Liver (tissue), 10 donors: ENCODE measurements at places on chromosomes 6 and 20.

DNA sequence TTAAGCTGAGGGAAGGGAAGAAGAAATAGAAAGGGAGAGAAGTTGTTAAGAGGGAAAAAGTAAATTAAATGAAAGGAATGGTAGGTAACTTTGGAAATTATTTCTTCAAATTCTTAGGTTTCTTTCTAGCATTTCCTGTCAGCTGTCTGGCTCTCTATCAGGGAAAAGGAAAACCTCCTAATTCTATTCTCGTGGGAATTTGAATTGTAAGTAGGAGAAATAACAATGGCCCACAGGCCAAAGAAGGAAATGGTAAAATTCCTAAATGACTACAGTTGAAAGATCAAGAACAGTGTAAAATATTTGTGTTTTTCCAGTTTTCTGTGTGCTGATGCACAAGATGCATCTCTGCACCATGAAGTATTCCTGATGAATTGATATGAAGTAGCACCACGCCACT, 173.0 kb downstream of the IBTK start:
- no peak for DNase-seq

GRCh38 chr6:70282919-70283461, 19.9 kb downstream of the COL9A1 start:
- DNase-seq: peak; percentile 34

DNA sequence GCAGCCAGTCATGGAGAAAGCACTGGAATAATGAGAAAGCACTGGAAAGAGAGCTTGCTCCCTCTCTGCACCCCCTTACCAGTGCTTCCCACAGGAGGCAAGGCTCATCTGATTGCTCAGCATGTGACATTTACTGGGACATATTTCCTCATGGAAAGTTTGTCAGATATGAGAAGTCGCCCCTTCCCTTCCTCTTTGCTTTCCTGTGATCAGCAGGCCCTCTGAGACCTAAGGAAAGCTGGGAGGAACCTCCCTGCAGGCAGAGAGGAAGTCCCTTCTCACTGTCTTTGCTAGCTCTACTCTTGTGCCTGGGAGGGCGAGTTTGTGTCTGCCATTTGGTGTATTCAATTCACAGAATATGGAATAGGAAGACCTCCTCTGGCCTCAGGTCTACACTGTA, 283.8 kb downstream of the ALDH8A1 start:
- no peak for DNase-seq

GRCh38 chr6:6686748-6687601, 98.5 kb downstream of the LY86 start:
- DNase-seq: peak; percentile 99

- no peak for DNase-seq
These were observed 60.2 kb downstream of the LRRC1 start for GRCh38 chr6:53854843-53855567.

- DNase-seq: peak; percentile 52
These were observed 81.0 kb downstream of the GPX5 start for GRCh38 chr6:28606424-28607391.

DNA sequence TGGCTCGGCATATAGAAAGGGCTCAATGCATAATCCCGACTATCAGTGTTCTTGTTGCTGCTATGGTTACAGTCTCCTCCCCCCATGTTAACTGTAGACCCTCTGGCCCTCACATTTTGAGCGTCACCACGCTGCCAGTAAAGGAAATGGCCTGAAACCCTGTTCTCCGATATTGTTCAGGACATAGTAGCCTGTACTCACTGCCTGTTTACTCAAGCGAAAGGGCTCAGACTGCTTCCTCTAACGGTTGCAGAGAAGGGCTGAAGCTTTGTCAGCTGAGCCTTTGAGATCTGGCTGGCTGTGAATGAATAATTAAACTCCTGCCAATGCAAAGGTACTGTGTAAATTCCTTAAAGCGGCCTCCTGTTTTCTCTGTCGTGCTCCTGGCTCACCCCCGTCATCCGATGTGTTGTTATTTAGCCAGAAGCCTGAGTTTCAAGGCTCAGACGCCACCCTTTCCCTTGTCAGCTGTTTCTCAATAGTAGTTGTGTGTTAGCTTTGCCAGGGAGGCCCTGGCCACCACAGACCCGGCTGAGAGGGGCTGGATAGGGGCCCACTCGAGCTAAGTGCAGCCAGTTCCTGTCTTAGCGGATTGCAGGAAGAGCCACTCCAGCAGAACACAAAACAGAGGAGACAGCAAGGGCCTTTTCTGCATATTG, 31.2 kb upstream of the RALGAPA2 start:
- peak; percentile 42 for DNase-seq

DNA sequence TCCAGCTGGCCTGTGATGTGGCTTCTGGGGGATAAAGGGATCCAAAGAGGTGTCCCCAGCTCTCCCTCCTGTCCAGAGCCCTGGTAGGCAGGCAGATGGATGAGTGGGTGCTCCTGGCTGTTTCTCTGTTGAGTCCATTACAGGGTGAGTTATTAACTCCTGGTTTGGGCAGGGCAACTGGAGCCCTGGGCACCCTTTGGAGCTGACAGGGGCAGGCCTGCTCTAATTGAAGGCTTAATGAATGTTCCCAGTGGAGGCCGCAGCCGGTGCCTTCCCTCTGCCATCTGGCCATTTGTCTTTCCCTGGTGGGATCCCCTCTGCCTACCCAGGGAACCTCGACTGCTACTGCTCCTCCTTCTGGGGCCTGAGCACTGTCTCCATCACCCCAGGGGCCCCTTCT, 44.7 kb upstream of the MLN start:
- DNase-seq: no peak

GRCh38 chr6:149014631-149015534, 268.1 kb downstream of the UST start:
- no peak for DNase-seq

DNA sequence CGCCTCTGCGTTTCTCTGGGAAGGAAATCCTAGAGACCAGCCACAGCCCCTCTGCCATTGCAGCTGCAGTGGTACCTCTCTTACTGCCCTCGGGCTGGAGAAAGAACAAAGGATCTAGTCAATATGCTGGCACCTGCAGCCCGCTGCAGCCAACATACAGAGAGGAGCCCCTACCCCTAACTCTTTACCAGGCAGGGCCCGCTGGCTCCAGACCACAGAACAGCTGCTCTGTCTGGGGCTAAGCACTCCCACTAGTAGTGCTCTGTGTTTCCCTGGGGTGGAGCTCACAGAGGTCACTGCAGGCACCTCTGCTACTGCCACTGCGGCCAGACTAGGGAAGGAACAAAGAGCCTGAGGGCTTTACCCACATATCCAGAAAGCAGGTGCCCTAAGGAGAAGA, 93.8 kb upstream of the IMPG1 start:
- no peak for DNase-seq

DNA sequence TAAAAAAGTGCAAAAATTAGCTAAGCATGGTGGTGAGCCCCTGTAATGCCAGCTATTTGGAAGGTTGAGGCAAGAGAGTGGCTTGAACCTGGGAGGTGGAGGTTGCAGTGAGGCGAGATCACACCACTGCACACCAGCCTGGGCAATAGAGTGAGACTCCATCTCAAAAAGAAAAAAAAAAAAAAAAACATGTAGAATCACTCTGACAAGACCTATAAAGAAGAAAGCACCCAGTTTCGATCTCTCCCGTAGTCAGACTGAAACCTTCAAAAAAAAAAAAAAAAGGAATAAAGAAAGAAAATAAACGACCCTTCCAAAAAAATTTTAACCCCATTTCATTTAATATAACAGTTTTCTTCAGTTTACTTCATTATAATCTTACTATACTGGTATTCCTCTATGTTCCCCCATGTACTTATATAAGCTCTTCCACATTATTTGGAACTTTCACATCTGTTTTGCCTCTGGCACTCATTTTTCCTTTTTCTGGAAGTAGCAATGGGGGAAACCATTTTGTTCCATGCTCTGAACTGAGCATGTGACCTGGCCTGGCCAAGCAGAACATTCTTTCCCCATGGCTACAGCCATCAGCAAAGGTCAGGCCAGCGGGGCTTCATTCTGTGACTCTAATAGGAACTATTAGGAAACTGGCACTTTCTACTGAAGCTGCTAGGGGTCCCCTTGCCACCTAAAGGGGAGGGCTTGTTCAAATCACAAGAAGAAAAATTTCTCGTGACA, 9.6 kb downstream of the SLC18B1 start:
- no peak for DNase-seq

GRCh38 chr6:30881392-30882203, 2.7 kb upstream of the DDR1 start:
- DNase-seq: no peak

DNA sequence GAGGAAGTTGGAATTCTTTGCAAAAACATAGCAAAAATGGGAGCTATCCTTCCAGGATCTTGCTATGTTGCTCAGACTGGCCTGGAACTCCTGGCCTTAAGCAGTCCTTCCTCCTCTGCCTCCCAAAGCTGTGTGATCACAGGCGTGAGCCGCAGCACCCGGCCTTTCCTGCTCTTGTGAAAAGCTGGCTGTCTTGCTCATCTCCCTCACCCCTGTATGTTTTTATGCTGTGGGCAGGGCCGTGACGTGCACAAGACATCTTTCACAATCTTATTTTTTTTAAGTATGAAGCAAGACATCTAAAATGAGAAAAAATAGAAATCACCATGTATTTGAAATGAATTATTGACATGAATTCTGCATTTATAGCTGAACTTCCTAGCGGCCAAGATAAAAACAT, 110.4 kb downstream of the SAMD5 start:
- DNase-seq: no peak

DNA sequence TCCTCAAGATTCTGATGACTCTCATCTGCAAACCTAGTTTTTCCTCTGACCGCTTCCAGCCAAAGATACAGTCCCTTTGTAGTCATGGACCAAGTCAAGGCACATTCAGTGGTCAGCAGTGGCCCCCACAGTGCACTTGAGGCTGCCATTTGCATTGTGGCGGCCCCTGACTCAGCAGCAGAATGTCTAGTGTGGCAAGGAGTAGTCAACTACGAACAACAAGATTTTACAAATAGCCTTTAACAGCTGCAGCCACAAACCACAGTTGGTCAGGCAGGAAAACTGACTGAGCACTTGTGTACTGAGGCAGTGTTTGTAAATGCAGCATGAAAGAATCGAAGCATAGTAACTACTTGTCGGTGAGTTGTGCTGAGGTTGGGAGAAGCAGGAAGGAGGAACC, 49.6 kb downstream of the SLC2A12 start:
- DNase-seq: no peak

GRCh38 chr6:113306552-113307145, 550.5 kb upstream of the MARCKS start:
- peak; percentile 50 for DNase-seq

- no peak for DNase-seq
These were observed 42.0 kb upstream of the ASIP start for GRCh38 chr20:34199183-34199582.

DNA sequence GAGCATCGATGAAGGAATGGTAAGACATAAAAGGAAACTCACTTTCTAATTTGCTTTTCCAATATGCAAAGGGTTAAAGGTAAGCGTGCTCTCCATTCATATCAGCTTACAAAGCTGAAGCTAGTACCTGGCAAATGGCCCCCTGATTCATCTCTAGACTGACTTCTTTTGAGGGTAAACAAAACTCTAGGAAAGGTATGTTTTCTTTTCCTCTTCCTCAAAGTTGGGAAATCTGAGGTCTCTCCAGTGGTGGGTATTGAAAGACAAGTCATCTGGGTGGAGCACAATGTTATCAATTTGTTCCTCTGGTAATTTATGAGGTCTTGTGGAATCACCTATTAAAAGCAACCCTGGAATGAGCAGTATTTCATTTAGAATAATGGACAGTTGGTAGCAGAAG, 7.9 kb upstream of the FBXO30 start:
- DNase-seq: no peak

DNA sequence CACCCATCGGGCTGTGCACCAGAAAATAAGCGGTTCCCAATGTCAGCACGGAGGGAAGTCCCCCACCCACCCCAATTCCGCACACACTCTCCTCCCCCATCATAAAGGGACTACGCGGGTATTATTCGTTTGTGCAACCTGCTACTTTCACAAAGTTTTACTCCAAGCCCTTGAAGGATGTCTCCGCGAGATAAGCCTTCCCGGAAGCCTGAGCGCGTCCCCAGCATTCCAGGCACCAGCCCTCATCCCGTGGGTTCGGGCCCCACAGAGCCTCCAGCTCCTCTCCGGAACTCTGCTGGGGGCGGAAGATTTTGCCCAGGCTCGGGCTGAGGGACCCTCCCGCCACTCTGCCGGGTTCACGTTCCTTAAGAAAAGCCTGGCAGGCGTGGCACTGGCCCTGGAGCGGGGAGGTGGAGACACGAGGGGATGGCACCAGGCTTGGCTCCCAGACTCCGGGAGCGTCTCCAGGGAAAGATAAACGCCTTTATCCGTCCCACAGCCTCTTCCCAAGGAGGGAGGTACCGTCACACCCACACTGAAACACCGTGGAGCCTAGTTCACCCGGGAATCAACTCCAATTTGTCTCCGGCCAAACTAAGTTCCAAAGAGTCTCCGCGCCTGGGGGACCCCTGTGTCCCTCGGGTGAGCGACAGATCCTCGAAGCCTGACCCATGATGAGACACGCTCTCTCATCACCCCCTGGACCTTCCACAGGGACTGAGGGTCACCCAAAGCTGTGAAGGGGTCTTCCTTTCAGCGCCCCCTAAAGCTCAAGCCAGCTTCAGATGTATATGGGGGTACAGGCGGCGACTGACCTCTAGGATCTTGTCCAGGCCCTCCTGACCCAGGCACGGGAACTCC, 934 bp downstream of the KCNK5 start:
- DNase-seq: peak; percentile 30

GRCh38 chr6:4873928-4874327, 97.7 kb downstream of the CDYL start:
- no peak for DNase-seq
